ENCODE measurements at places on chromosomes 2 and 18.
A peak's percentile ranks its signal among the peaks of the same experiment; 100 is the strongest.

- no peak for DNase-seq
Observed at GRCh38 chr2:175852879-175853615, 149.0 kb downstream of the LNPK start.

- DNase-seq, result peak; percentile 52
Observed at GRCh38 chr2:64063924-64064331, 44.7 kb upstream of the VPS54 start.

GRCh38 chr2:16155766-16156165 is 215.4 kb downstream of the MYCN start:
- DNase-seq, result no peak

- peak; percentile 49 for DNase-seq
Observed at GRCh38 chr2:238061315-238062202, 758 bp downstream of the SCLY start.

- DNase-seq, result no peak
Observed at GRCh38 chr2:173948842-173949241, 16.3 kb downstream of the SP3 start.

- DNase-seq, result no peak
Observed at GRCh38 chr2:134738141-134738870, 19.5 kb upstream of the TMEM163 start.

DNA sequence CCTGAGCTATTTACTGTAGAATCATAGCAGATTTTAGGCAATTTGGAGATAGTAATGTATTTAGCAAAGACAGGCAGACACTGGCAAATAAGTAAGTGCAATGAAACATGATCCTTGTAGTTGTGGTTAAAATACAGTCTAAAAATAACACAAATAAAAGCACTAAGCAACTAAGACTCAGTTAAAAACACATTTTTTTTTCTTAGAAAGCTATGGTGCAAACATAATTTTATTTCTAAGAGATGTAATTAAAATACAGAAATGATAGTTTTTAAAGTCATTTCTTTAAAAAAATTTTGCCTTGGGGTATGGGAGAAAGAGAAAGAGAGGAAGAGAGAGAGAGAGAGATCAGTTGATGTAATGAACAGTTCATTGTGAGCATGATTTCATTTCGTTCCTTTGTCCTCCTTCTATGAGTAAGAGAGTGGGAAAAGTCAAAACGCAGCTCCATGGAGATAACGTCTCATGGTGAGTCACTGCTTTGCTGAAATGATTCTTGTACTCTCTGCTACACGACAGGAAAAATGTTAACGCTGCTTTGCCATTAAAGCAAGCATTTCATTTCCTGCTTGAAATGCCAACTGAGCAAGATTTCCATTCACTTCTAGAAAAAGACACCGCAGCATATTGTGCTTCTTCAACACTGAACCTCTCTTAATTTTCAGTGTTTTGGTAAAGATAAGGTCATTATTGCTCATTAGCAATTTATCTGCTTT is 61.3 kb upstream of the PGAP1 start:
- DNase-seq, result no peak

DNA sequence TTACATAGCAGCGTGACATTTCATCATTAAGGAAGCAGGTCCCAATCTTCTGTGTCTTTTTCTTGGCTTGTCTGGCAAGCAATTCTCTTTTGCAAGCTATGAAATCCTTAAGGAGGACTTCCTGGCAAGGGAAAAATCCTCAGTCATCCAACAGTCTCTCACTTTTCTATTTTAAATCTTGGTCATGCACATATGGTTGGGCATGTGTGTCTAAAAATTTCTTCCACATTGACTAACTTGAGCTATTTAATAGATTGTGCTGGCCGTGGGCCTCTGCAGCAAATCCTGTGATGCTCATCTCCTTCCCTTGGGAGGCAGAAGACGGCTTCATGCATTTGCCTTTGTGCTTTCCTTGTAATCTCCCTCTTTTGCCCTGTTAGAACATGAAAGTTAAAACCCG is 634.3 kb upstream of the FANCL start:
- no peak for DNase-seq

DNA sequence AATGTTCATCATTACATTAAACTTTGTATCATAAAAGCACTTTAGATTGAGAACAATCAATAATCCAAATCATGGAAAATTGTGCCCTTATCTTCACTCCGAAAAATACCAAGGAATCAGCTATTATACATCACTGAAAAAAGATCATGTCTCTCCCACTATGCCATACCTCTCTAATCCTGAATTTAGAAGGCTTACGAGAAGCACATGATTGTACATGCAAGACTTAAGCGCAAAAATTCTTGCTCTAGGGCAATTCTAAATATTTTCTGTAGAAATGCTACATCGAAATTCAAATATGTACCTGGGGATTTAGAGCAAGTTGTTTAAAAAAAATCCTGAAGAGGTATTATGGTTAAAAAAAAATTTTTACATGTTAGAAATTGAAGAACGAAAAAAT is 1.3 kb downstream of the CYTIP start:
- DNase-seq, result no peak

- DNase-seq, result no peak
Observed at GRCh38 chr2:71605173-71605641, 151.8 kb downstream of the DYSF start.

DNA sequence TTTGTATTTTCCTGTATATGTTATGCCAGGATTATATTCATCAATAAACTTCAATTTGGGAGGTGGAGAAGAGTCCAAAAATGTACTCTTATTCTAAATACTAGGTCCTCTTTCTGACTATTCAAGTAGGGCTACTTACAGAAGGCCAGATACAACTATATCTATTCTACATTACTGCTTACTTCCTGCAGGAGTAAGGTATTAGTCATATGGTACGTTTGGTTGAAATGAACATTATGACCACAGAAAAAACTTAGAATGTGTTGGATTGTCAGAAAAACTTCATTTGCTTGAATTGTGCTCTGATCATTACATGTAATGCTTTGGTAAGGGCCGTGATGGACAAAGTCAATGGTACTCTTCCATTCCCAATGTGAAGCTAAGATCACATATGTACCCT is 35.0 kb downstream of the STAT4 start:
- DNase-seq, result no peak

- DNase-seq, result no peak
Observed at GRCh38 chr2:33709951-33710350, 110.9 kb upstream of the FAM98A start.

GRCh38 chr2:158805936-158806335 is 10.8 kb downstream of the DAPL1 start:
- no peak for DNase-seq

DNA sequence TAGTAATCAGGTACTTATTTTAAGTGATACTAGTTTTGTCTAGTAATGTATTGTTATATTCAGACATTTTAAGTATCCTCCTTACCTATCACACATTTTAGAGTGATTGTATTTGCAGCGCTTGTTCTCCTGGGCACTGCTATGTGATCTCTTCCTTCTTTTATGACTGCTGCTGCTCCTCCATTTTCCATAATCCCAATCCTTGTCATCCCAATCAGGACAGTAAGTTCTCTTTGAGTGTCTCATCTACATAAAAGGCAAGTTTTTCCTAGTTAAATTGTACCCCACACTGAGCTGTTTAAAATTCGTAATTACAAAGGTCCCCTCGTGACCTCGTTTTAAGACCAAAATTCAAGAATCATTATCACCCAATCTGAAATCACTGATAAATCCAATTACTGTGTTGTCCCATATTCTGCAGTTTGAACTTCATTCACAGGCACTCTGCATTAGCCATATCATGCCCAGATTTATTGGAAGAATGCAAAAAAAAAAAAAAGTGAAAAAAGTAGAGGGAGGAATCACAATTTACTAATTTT is 2.8 kb downstream of the CLK1 start:
- DNase-seq, result no peak

DNA sequence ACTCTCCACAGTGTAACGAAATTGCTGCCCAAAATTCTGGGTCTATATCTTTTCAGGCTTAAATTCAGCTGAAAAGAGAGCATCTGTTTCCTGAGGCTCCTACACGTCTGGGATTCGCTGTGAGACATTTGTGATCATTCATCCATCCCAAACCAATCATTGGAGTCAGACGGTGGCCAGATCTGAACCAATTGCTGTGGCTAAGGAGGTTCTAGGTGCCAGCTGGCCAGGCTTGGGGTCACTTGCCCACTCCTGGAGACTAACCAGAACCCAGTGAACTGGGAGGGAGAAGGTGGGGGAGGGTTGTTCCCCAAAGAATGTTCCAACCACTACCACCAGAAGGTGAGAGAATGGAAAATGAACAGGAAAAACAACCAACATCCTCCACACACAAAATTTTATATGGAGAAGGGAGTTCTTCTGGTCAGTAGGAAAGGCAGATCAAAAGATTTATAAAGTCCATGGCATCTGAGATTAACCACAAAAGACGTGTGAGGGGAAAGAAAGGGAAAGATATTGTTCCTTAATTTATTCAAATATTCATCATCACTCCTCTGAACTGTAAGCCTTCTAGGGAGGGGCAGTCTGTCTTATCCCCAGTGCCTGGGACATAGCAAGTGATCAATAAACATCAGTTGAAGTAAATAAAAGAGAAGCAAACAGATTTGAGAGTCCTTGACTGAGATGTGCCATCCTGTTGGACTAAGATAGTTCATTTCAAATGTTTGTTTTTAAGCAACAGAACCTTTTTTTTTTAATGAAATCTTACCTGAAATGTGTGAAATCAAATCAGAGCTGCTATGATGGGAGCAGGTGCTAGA is 3.0 kb upstream of the RTKN start:
- DNase-seq, result no peak

DNA sequence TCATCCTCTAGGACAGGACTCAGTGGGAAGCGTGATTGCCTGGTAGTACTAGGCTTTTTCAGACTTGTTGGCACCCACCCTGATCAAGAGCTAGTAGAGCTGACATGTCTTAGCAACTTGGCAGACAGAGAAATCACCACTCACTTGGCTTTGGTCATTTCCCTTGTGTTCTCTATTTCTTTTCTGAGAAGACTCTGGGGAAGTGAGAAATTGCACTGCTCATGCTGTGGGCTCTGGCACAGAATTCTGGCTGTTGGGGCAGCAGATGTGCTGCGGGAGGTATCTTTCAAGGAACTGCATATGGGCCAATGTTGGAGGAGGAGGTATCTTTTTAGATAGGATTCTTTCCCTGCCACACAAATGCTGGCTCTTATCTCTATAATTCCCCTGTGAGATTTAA is 529.1 kb upstream of the MEX3C start:
- no peak for DNase-seq

- no peak for DNase-seq
Observed at GRCh38 chr2:133511679-133512078, 56.6 kb downstream of the NCKAP5 start.

GRCh38 chr2:216302981-216303676 is 69.2 kb downstream of the MARCHF4 start:
- DNase-seq, result no peak

DNA sequence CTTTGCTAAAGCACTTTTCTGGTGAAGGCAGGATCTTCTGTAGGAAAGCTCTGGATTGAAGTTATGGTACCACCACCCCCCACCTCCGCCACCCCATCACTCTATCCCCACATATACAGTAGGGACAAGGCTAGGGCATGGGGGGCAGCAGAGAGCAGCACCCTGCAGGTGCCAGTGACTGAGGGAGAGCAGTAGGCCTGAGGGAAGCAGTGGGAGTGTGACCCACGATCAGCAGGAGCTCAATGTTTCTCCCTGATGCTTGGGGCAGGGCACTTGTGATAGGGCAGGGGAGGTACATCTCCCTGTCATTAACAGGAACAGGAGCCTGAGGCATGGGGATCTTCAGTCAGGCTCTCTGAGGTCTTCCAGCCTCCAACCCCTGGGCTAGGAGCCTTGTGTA is 121.6 kb downstream of the ZFP36L2 start:
- DNase-seq, result no peak

- no peak for DNase-seq
Observed at GRCh38 chr2:153218851-153219250, 259.7 kb downstream of the RPRM start.

- DNase-seq, result no peak
Observed at GRCh38 chr2:100840519-100840918, 20.6 kb downstream of the NPAS2 start.

- DNase-seq, result no peak
Observed at GRCh38 chr18:58596265-58596681, 32.6 kb downstream of the ALPK2 start.

- no peak for DNase-seq
Observed at GRCh38 chr2:191165176-191165643, 14.4 kb upstream of the STAT4 start.

DNA sequence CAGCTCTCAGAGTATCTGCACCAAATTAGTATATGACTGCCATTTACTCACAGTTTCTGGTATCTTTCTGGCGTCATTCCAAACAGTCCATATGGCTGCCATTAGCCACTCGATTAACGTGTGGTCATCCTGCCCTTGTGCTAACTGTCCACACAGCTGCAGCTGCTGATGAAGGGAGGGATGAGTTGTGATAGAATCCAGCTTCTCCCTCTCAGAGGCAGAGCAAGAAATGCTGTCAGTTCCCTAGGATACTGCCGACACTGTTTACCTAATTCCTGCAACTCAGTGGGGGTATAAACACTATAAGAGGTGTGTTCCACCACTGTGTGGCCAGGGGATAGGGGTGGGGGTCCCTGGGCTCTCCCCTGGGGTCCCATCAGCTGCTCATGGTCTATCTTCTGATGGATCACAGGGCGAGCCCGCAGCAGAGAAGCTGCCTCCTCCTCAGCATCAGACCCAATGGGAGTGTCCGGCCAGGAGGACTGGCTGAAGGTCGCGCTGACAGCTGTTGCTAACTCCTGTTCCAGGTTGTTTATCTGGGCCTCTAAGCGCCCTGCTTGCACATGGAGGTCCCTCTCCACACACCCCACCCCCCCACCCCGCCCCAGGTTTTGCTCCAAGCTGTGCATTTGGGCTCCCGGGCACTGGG is 17.3 kb upstream of the KLHL23 start:
- peak; percentile 65 for DNase-seq

GRCh38 chr2:129437725-129438124 is 541.7 kb upstream of the RAB6C start:
- no peak for DNase-seq

GRCh38 chr2:38448692-38449410 is 71.8 kb upstream of the ATL2 start:
- no peak for DNase-seq

GRCh38 chr2:177597759-177598158 is 205.2 kb downstream of the AGPS start:
- DNase-seq, result no peak

- no peak for DNase-seq
Observed at GRCh38 chr18:7638321-7638720, 71.2 kb downstream of the PTPRM start.

DNA sequence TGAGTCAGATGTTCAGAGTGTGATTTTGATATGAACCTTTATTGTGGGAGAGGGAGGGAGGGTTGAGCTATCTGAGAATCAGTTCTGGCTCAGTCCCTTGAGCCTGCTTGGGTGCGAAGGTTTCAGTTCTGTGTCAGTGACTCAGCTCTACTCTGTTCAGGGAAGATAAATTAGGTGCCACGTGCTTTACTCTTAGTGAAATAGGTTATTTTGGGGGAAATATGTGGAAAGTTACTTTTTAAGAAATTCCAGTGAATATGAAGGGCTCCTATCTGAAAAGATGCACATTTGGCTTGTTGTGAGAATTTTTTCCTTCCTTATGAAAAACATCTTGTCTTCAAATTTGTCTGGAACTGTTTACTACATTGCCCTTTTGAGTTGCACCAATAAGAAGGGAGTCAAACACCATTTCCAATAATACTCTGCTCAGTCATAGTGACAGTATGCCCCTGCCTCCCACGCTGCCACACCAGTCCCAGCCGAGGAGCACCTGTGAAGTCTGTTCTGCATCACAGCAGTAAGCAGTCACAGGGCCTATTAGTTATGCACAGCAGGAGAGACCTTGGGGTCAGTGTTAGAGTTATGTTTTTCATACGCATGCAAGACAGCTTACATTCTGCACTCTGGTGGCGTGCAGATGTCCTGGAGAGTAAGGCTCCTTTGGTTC is 32.8 kb upstream of the DNAH7 start:
- DNase-seq, result no peak

GRCh38 chr18:37778417-37779165 is 213.0 kb upstream of the CELF4 start:
- DNase-seq, result peak; percentile 53

All from colonic mucosa (tissue), 4 donors.